ENCODE measurements at places on chromosomes 7 and 10.

DNA sequence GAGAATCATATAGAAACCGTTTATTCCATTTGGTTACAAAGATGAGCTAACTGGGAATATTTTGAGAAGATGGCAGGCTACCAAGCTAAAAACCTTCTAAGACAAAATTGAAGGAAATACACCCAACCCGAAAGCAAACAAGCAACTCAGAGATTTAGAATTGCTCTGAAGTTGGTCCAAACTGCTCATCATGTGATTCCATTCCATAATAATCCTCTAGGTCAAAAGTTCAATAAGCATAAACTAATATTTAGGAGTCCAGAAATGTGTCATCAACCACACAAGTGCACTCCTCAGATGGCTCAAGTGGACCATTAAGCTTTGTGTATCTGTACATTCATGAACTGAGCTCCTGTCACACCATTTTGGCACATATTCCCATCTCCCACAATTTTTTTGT lies 28.7 kb downstream of the DGKI start:
- no peak for DNase-seq

DNA sequence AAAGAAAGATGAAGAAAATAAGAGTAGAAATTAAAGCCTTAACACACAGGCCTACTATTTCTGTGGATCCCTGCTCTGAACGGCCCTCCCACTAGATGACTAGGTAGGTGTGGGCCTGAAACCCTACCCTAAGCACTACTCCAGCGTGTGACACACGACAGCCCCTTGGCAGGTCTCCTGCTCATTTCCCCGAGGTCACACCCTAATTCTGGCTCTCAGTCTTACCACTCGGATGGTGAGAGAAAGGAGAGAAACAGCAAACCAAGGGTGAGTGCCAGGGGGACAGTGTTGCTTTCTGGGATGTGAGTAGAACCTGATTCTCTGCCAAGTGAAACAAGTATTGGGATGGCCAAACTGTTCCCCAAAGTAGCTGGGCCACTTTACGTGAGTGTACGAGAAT lies 12.1 kb downstream of the GALNTL5 start:
- DNase-seq, result no peak

- no peak for DNase-seq
These were observed 223.1 kb downstream of the REEP3 start for GRCh38 chr10:63744060-63744941.

DNA sequence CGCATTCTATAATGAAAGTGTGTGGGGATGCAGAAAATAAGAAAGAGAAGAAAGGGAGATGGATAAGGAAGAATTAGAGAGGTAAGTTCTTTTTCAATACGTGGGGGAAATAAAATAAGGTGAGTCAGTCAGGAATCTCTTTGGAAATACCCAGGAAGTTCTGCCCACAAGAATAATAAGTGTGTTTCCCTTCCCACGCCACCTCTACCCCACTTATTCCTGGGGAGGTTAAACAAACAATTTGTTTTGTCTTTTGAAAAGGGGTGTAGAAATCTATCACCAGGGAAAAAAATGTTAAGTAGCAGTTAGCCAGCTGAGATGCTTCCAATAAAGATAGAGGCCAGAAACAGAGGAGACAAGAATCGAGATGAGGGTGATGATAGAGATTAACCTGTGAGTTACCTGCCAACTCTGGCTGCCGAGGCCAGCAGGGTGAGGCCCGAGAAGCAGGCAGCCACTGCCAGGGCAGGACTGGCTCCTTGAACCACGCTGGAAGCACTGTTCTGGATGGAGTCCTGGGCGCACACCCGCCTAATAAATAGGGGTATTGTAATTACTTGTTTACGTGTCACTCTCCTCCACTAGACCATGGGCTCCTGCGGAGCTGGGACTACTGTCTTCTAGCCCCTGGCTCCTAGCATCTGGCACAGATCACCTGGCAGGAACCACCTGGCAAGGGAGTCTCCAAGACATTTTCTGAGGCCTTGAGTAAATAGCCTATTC lies 191.3 kb downstream of the FGFR2 start:
- DNase-seq, result no peak

GRCh38 chr10:101067356-101068083 lies 5.7 kb downstream of the KAZALD1 start:
- DNase-seq, result peak; percentile 83

GRCh38 chr10:133186416-133187090 lies 26.5 kb downstream of the KNDC1 start:
- no peak for DNase-seq

GRCh38 chr10:68934994-68935393 lies 21.0 kb upstream of the DDX21 start:
- DNase-seq, result no peak

DNA sequence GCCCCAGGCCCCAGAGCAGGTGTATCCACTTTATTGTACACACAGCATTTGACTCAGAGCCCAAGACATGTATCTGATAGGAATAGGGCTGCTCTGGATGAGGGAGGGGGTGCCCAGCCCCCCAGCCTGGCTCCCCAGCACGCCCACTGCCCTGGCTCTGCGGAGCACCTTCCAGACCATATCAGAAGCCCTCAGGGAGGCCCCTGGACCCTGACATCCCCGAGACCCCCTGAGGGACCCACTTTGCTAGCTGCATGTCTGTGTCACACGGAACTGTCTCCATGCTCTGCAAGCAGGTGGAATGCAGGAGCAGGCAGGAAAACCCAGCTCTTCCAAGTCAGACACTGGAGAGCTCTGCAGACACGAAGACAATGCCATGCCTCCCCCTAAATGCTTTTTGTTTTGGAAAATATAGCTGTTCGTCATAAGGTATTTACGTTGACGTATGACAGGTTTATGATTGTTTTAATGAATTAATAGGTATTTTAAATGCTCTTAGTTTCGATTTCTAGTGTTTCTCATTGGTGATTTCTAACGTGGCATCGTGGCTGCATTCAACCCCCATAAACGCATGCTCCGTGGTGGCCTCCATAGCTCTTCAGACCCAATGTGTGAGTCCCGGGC lies 92.8 kb upstream of the INSIG1 start:
- no peak for DNase-seq

- DNase-seq, result no peak
These were observed 92.6 kb downstream of the MTERF1 start for GRCh38 chr7:91787931-91788330.

- DNase-seq, result no peak
These were observed 684.0 kb upstream of the FOXK1 start for GRCh38 chr7:3998060-3998459.

DNA sequence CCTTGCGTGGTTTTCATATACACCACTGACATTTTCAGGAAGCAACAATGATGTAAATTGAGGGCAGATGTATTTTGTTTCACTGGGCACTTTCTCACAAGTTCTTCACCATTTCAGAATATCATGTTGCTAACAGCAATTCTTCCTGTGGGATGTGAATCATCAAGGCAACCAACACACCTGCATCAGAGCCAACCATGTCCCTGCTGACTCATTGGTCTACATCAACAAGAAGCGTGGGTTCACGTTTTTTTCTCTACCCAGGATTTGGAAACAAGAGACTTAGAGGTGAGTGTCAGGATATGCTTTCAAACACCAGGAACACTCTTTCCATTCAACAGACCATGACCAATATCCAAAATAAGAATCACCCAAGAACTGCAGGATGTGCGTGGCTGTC lies 203.9 kb downstream of the TEX36 start:
- peak; percentile 2 for DNase-seq

GRCh38 chr7:54596747-54597146 lies 54.6 kb downstream of the VSTM2A start:
- no peak for DNase-seq

DNA sequence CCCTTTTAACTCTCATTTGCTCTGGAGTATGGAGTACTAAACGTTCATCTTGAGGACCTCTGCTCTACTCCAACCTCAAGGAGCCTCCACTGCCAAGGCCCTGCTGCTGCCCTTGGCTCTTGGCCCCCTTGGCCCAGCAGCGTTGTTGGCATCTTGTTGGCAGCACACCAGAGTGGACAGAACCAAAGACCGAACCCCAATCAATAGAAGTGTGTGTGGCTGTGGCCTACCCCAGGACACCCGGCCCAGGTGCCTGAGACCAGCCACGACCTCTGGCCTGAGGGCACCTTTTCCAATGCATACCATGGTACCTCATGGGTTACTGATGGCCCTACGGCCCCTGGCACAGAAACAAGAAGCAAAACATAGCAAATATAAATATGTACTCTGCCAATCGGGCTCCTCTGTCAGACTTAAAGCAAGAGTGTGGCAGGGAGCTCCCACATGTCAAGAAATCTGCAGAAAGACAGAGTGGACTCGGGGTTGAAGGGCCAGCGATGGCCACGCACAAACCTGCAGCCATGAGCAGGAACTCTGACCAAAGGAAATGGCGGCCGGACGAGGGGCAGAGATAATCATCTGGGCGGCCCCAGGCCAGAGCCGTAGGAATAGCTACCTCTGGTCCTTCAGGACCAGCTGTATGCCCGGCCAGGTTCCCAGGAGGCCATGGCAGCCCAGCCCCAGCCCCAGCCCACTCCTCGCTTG lies 2.9 kb downstream of the NPC1L1 start:
- no peak for DNase-seq

DNA sequence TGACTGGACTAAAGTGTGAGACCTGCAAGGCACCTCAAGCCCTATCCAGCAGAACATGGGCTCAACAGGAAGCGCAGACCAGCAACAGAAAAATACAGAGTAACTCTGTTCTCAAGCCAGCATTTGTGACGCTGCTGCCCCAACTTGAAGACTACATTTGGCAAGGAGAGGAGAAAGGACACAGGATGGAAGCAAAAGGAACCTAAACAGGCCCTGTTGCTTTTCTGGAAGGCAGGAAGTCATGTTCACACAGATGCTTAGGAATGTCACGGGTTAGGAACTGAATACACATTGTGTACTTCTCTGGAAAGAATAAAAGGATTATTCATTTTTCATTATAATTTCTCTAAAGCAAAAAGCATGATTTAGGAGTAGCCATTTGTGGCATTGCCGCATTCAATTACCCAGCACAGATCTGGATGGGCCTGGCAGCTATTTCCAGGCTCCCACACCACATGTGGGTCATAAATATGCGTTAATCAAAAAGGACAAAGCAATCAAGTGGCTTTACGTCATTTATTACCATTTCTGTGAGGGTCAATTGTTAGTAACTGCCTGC lies 19.8 kb upstream of the TOMM7 start:
- DNase-seq, result no peak

DNA sequence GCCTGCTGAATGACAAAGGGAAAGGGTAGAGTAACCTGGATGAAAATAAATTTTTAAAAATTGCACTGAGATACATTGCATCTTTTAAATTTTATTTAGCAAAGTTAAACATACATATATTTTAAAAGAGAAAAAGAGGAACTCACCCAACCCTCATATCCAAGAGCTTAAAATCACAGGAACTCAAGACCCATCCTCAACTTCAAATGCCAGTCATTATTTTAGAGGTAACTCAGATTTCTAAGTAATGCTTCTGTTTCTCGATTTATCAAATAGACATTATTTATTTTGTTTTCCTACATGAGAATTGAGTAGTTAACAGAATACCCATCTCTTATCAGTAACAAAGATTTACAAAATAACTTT lies 32.4 kb upstream of the KMT2E start:
- DNase-seq, result no peak

DNA sequence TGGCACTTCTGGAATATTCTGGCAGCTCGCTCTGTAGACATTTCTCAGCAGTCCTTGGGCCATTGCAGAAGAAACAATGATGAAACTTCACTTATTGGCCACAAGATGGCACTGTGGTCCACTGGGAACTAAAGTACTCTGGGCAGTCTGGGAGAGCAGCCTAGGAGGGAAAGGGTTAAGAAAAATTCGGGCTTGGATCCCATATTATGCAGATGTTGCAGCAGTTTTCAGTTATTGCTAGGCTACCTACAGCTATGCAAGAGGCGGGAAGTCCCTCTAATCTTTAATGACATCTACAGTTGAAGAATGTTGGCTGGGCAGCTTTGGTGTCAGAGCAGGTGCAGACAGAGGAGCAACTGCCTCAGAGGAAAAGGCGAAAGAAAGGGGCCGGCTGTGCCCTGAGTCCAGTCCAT lies 201.7 kb upstream of the PRSS58 start:
- peak; percentile 71 for DNase-seq

- DNase-seq, result no peak
These were observed 223.9 kb downstream of the GPR158 start for GRCh38 chr10:25398680-25399079.

DNA sequence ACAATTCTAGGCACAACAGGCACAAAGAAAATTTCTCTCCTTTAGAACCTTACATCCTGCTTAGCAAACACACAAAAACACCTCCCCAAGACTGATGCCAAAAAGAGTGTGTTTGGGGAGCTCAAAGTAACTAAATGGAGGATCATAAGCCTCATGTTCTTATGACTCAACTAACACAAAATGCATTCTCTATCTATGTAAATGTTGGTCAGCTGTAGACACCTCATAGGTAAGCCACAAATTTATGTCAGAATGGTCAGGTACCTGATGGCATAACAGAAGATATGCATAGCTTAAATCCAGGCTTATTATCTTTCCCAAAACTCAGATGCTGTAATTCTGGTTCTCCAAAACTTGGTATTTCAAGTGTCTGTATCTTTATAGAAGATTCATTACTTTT lies 315.1 kb downstream of the C7orf25 start:
- DNase-seq, result no peak

- DNase-seq, result peak; percentile 48
These were observed 130.3 kb upstream of the POT1 start for GRCh38 chr7:125059861-125060456.

DNA sequence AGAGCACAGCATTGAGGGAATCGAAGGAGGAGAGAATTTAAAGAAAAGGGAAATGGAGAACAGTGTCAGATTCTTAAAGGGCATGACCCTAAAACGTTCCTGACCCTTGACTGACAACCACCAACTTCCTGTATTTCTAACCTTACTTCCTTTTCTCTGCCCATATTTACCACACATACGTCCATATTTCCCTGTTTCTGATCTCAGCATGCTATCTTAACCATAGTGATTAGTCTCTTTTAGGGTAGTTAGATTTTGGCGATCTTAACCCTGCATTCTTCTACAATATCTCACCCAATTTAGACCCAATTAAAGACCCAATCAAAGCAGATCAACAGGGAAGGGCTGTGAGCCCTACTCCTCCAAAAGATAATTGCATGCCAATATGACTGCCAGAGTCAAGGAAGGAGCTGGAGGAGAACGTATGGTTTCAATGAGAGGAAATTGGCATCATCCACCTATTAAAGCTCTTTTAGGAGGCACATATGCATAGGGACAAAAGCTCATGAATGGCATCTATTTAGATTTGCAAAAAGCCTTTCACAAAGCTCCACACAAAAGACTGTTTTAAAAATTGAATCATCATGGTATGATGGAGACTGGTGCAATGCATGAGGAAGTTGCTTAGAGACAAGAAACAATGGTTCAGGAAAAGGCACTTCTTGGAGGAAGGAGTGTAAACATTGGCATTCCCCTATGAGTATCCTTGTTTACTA lies 49.0 kb upstream of the ARHGAP12 start:
- peak; percentile 89 for DNase-seq

- DNase-seq, result no peak
These were observed 2.6 kb upstream of the PIK3CG start for GRCh38 chr7:106862317-106863089.

- no peak for DNase-seq
These were observed 56.4 kb downstream of the TLL2 start for GRCh38 chr10:96457341-96457740.

GRCh38 chr10:91038971-91039370 lies 118.1 kb upstream of the ANKRD1 start:
- DNase-seq, result no peak

- DNase-seq, result no peak
These were observed 13.0 kb downstream of the OR9A2 start for GRCh38 chr7:143013893-143014292.
